Left lobe of liver (tissue), 2 donors: ENCODE measurements at places on chromosomes 5 and 9. TPM values are rescaled to one million over a fixed set of nuclear protein-coding genes. Genes with fewer than 3 reads are reported as not detected.

The FCN2 gene
- total RNA-seq, result 95.7 TPM

The MARCOL gene
- not detected for total RNA-seq

The SPACA9 gene
- total RNA-seq, result 0.75 TPM

The BARX1 gene
- not detected for total RNA-seq

The PCDHGA5 gene
- total RNA-seq, result 0.35 TPM

The TERT gene
- 0.10 TPM for total RNA-seq

The QRFP gene
- not detected for total RNA-seq

The MOCS2 gene
- total RNA-seq, result 42.5 TPM
